NCI-H774 (cell line): ENCODE measurements at places on chromosomes 3 and 15.
A peak's percentile ranks its signal among the peaks of the same experiment; 100 is the strongest.

DNA sequence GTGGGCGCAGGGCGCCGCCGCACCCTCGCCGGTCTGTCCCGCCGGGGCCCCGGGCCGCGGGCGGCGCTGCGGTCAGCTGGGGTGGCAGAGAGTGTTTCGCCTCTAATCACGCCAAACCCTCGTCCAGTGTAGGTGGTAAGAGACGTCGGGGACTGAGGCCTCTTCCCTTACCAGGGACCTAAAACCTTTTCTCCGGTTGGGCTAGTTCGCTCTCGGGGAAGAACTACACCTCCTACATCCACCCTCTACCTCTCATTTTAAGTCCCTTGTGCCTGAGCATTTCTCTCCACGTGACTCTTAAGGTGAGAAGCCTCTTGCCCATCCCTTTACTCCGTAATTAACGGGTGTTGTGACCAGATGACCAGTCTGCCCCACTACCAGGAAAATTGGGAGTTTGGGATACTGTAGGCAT lies 520 bp downstream of the TMEM42 start:
- no peak for DNase-seq

DNA sequence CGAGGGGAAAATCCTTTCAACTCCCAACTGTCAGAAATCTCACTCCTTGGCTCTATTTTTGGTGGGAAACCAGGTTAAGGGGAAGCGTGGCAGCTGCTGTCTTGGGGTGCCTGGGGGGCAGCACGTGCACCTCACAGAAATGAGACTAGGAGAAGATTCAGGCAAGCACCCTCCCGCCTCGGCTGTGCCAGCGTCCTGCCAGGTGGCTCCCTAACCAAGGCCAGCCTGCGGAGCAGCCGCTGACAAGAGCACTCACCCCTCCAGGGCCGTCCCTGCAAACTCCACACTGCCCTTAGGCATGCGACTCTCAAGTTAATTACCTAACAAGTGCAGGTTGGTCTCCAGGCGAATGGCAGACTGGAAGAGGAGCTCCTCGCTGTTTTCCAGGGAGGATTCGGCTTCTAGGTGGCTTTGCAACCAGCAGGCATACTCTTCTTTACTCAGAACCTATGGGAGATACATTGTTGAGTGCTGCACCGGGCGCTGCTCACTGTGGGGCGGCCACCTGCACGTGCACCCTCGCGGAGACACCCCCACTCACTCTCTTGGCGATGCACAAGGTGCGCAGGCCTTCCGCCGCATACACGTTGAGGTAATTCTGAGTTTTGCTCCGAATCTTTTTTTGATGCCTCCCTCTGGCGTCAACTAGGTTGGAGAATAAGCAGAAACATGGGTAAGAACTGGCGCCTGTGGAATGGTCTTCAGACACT lies 155.3 kb downstream of the ATP10A start:
- DNase-seq, result no peak

- no peak for DNase-seq
Observed at GRCh38 chr15:70407336-70407670, 309.6 kb upstream of the TLE3 start.

- DNase-seq, result no peak
Observed at GRCh38 chr3:175070946-175071345, 211.8 kb downstream of the NAALADL2 start.

GRCh38 chr3:122397201-122397600 lies 13.2 kb downstream of the FAM162A start:
- DNase-seq, result no peak

DNA sequence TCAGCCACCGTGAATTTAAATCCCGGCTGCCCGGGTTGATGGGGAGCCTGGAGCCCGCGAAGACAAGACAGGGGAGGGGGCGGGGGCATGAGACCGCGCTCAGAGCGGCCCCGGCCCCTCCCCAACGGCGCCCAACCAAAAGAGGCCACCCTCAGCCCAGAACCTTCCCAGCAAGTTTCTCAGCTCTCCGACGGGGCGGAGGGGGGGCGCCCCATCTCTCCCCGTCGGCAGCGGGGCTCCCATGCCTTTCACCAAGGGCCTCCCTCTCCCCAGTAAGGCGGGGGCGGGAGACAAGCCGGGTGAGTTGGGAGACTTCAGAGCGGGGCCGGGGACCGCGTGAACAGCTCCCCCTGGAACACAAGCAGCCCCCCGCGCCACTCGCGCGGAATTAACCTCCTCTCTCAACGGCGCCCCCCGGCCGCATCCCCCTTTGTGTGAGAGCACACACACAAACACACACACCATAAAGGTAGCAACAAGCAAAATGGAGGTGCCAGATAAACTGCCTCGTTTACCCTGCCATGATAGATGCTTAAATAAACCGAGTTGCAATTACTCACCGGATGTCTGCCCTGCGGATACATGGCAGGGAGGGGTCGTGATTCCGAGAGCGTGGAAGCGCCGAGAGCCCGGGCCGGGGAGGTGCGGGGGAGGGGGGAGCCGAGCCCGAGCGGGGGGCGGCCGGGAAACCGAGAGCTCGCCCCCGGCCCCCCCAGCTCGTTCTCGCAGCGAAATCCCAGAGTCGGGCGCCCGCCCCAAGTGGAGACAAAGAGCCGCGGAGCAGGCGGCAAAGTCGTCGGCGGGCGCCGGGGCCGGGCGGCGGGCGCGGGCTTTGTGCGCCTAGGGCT lies 1.3 kb downstream of the TLE3 start:
- DNase-seq, result no peak

DNA sequence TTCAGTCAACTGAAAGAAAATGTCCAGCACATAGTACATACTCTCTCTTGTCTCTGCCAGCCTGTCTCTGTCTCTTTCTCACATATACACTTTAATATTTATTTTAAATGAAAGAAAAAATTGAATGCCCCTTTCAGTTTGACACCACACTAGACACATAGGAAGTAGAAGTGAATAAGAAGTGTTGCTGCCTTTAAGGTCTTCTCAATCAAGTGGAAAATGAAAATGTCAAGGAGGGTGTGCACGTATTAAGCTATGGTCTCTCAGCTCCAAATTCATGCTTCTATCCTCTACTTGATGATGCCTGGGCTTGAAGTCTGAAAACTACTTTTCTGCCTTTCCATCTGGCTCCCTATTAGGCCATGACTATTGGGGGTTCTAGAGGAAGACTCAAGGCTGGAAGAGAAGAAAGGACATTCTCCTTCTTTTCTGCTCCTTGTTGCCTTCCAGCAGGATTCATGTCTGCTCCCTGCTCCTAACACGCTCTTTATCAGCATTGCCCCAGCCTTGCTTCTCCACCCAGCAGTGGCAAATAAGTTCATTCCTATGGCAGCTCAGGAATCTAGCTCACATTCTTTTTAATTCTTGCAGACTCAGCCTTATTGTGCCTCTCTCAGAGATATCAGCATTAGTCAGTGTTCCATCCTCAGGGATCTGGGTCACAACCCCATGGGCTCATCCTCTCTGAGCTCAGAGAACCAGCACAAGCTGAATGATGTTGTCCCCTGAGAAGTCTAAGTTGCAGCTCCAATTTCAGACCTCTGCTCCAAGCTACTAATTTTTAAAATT lies 609.1 kb upstream of the GRM7 start:
- no peak for DNase-seq

DNA sequence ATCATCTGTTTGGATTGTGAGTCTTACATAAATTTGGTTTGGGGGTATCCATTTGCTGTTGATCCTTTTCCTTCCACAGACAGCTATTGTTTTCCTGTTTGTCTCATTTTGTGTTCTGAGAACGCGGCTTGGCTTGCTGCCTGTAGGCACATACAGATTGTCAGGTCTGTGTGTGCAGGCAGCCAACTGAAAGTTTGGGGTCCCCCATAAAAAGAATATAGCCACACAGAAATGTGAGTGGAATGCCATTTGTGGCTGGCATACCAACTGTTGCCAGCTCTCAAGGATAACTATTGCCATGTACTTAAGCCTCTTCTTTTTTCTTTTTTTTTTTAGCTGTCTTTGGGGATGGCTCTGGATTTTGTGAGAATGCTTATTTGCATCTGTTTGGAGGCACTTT lies 1308.0 kb downstream of the ROBO1 start:
- DNase-seq, result no peak

GRCh38 chr3:36904641-36905040 lies 40.2 kb downstream of the TRANK1 start:
- DNase-seq, result peak; percentile 40

- no peak for DNase-seq
Observed at GRCh38 chr15:65412556-65412955, 10.2 kb downstream of the IGDCC4 start.

DNA sequence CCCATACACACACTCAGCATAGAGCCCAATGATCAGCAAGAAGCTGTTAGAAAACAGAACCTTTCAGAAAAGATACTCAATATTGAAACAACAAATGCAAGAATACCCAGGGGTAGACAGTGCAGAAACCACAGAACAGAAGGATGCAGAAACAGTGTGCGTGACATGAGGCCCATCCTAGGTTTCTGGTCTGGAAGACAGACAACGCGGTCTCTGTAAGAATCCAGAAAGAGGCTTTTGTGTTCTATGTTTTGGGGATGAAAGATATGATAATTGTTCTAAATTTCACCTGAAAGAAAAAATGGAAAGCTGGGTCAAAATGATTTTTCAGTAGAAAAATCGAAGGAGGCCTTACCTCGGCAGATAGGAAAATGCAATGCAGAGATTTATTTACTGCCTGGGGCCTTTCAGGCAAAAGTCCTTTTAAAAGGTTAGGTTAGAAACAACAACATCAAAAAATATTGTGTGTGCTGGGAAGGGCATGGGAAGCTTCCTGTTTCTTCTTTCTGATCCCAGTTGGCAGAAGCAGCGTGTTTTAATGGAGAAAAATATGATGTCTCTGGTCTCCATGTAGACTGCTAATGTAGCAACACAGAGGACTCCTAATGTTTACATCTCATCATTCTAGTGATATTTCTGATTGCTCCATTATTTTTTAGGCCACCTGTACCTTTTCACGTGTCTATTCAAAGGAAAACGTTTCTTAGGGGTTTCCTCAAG lies 17.0 kb downstream of the SYNM start:
- DNase-seq, result no peak

- DNase-seq, result no peak
Observed at GRCh38 chr3:95407709-95408463, 1345.0 kb downstream of the NSUN3 start.

DNA sequence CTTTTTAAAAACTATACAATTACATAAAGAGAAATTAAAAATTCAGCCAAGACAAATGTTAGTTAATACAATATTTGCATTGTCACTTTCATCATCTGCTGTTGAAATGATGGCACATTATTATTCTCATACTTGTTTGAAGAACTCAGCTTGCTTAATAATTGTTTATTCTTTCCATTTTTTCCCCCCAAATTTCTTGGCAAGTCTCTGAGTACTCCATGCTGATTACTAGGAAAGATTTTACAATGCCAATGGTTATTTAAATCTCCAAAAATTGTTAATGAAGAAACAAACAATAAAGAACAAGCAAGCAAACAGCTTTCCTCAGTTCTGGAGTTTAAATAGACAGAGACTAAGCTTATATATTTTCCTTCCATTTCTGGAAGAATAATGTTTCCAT lies 15.1 kb upstream of the STXBP5L start:
- no peak for DNase-seq

GRCh38 chr3:147551491-147551890 lies 142.3 kb downstream of the ZIC1 start:
- DNase-seq, result no peak

- no peak for DNase-seq
Observed at GRCh38 chr15:98903377-98904018, 104.1 kb downstream of the PGPEP1L start.

GRCh38 chr15:33460166-33460805 lies 149.5 kb downstream of the RYR3 start:
- no peak for DNase-seq

GRCh38 chr15:90915216-90915807 lies 12.2 kb downstream of the MAN2A2 start:
- no peak for DNase-seq

GRCh38 chr15:48775546-48775945 lies 35.3 kb downstream of the CEP152 start:
- no peak for DNase-seq

GRCh38 chr3:82643948-82644347 lies 882.5 kb upstream of the GBE1 start:
- no peak for DNase-seq

DNA sequence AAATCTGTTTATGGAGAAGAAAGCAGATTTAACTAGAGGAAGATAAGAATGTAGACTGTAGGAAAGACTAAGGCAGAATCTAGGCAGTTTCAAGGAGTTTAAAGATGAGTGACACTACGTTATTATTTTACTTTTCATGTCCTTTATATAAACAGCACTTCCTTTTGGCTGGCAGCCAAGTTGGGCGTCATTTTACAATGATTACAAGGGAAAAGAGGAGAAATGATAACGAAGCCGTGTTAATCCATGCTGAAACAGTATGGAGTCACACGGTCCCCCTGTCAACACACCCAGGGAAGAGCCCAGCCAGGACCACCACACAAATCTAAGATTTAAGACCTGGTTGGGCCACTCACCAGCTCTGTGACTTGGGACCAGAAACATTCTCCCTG lies 83.7 kb upstream of the NEO1 start:
- DNase-seq, result no peak

- DNase-seq, result no peak
Observed at GRCh38 chr3:106168962-106169750, 300.3 kb upstream of the CBLB start.

- no peak for DNase-seq
Observed at GRCh38 chr3:8840556-8840955, 71.1 kb upstream of the OXTR start.

GRCh38 chr3:193031911-193032310 lies 114.3 kb upstream of the MB21D2 start:
- no peak for DNase-seq

DNA sequence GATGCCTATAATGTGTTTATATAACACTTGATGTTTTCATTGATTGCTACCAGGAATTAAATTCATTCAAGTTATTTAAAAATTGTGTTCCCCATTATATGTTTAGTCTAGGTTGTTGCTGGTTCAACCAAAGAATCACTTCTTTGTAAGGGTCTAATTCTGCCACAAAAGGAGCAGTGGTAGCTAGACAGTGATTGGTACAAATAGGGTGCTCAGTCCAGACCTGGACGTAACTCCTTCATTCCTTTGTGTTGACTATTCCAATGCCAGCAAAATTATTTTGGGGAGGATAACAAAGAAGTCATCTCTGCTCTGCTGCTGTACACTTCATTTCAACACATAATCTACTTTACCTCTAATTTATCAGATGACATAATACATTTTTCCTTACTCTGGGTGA lies 1.2 kb downstream of the CHMP2B start:
- no peak for DNase-seq

DNA sequence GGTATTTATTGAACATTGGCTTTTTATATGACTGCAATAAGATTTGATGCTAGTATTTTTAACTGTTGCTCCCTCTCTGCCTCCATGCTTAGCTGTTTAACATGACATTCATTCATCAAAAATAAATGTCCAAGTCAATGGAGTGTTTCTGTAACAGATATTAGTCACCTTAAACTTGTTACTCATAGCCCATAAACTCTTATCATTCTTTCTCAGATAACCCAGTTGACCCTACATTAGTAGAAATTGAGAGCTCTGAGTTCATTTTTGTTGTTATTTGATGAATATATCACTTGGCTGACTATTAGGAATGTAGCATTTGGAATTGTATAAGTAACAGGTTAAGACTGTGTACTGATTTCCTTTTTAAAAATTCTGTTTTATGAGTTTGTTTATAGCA lies 201.1 kb downstream of the UBE2E2 start:
- DNase-seq, result no peak

- no peak for DNase-seq
Observed at GRCh38 chr15:92907229-92907628, 7.1 kb downstream of the CHD2 start.

GRCh38 chr3:63921741-63922482 lies 9.7 kb upstream of the SCAANT1 start:
- no peak for DNase-seq

- no peak for DNase-seq
Observed at GRCh38 chr3:14890476-14890875, 56.9 kb upstream of the NR2C2 start.

GRCh38 chr3:152272771-152273242 lies 4.1 kb downstream of the MBNL1 start:
- DNase-seq, result no peak
